ENCODE measurements at places on chromosomes 7 and 10. TPM values are rescaled to one million over a fixed set of nuclear protein-coding genes. Genes with fewer than 3 reads are reported as not detected.

DNA sequence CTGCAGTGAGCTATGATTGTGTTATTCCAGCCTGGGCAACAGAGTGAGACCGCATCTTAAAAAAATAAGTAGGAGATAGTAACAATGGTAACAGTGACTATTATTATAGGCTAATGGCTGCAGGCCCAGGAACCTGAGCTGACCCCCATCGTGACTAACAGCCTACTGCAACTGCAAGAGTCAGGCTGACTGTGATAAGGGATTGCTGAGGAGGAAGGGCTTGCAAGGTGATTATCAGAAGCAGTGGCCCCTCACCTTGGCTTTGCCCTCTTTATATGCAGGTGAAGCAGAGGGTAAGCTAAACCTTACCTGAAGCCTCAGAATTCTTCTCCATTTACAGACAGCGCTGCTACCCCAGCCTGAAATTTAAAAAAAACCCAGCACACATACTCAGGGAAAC lies 83.9 kb upstream of the SDK1 start:
- no peak for DNase-seq

PDE1C gene
- 143 TPM for total RNA-seq

MMD2 gene
- not detected for total RNA-seq

CALML5 gene
- total RNA-seq = not detected

- no peak for DNase-seq
Measured at GRCh38 chr10:12726971-12727831, 274.3 kb downstream of the CCDC3 start.
